ENCODE measurements at places on chromosomes 5 and 9.

DNA sequence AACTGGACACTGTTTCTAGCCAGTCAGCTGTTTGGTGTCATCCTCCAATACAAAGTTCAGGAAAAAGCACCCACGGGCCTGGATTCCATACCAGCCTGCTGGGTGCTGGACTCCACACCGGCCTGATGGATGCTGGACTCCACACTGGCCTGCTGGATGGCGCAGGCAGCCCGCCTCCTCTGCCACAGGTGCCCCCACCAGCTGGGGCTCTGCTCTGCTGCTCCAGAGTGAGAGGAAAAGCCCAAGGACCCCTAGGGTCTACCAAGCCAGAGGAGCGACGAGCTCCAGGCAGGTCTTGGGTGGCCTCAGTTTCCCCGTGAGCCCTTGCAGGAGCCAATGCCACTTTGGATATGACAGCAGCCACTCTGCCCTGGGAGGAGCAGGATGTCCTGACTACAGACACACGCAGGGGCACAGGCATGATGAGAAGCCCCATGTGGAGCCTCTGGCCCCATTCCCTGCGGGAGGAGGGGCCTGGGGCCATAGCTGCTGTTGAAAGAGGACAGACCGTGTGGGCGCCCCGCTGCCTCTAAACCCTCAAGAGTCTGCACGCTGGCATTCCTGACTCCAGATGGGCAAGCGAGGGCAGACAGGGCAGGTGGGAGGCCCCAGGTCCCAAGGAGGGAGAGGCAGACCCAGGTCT lies 141.6 kb downstream of the OLFM1 start:
- DNase-seq = no peak

DNA sequence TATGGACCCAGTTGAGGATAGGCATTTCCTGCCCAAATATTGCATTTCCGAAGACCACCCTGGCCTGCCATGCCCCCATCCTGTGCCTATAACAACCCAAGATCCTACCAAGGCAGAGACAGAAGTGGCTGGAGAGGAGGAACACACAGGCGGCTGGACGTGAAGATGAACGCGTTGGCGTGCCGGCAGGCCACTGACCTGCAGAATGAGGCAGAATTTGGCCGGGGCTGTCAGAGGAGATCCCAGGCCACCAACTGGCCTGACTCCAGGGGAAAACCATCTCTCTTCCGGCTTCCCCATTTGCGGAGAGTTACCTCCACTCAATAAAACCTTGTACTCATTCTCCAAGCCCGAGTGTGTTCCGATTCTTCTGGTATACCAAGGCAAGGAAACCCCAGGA lies 1507.5 kb downstream of the EFNA5 start:
- DNase-seq = no peak

DNA sequence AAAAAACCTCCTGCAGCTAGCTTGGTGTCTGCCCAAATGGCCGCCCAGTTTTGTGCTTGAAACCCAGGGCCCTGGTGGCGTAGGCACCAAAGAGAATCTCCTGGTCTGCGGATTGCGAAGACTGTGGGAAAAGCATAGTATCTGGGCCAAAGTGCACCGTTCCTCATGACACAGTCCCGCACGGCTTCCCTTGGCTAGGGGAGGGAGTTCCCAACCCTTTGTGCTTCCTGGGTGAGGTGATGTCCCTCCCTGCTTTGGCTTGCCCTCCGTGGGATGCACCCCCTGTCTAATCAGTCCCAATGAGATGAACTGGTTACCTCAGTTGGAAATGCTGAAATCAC lies 83.0 kb upstream of the JAK2 start:
- no peak for DNase-seq

GRCh38 chr5:120043431-120043830 lies 414.1 kb downstream of the FAM170A start:
- DNase-seq = no peak

- no peak for DNase-seq
These were observed 70.4 kb downstream of the RAPGEF1 start for GRCh38 chr9:131669269-131670157.

- DNase-seq = no peak
These were observed 55.7 kb upstream of the FANCC start for GRCh38 chr9:95373069-95373681.

GRCh38 chr9:122005597-122005996 lies 87.5 kb downstream of the TTLL11 start:
- peak; percentile 38 for DNase-seq

- no peak for DNase-seq
These were observed 20.6 kb upstream of the VCAN start for GRCh38 chr5:83450967-83451248.

DNA sequence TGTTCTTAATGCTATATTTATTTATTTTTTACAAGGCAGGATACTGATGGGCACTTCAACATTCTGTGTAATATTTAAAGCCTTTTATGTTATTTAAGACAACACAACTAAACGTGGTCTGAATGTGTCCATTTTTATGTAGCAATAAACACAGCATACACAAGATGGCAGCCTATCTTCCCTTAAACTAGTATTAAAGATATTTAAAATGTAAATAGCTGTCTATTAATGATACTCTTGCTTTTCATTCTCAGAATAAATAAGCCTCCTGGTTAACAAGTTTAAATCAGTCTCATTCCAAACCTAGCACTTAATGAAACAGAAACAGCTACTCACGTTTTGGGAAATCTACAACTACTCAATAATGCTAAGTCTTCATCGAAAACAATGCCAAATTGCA lies 315.7 kb downstream of the MCTP1 start:
- peak; percentile 4 for DNase-seq

- DNase-seq = peak; percentile 24
These were observed 988 bp downstream of the OXCT1 start for GRCh38 chr5:41869151-41869723.

DNA sequence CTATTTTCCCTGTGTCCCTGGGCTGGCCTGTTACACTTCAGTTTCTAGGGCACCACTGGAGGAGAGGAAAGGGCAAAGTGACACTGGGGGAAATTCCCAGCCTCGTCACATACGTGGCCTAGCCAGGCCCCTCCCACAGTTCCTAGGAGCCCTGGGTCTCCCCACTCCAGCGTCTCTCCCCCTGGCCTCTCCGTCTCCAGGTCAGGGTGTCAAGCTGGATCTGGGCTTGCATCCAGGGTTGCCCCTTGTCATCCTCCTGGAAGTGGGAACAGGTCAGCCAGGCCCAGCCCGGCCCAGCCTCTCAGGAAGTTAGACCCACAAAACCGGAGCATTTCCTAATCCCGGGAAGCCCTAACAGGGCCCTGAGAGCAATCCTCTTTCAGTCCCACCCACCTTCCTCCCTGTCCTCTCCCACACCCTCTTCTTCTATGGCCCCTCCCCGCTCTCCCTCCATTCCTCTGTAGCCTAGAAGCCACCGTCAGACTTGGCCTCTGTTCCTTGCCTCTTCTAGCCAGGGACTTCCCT lies 4.7 kb upstream of the TNIP1 start:
- peak; percentile 38 for DNase-seq

GRCh38 chr5:155728146-155728856 lies 598.7 kb upstream of the SGCD start:
- DNase-seq = peak; percentile 76

DNA sequence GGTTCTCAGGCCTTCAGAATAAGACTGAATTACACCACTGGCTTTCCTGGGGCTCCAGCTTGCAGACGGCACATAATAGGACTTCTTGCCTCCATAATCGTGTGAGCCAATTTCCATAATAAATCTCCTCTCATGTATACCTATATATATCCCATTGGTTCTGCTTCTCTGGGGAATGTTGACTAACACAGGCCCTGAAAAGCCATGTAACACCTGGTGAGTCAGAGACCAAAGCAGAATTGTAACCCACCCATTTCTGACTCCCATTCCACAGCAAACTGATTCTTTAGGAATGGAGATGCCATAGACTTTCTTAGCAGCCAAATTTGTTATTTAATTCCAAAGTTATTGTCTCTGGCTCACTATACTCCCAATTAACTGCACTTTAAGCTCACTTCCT lies 85.4 kb upstream of the AGXT2 start:
- DNase-seq = no peak

- peak; percentile 72 for DNase-seq
These were observed 205.8 kb upstream of the IER5L start for GRCh38 chr9:129383561-129384490.

- no peak for DNase-seq
These were observed 19.3 kb upstream of the CARTPT start for GRCh38 chr5:71699751-71700150.

All from AG10803 (cell line).